Activated naive CD4-positive, alpha-beta T cell treated with anti-CD3 and anti-CD28 coated beads, Interleukin-2, amount 50 U/mL, for 72 hours (primary cell): ENCODE measurements at places on chromosomes 13 and 19.

DNA sequence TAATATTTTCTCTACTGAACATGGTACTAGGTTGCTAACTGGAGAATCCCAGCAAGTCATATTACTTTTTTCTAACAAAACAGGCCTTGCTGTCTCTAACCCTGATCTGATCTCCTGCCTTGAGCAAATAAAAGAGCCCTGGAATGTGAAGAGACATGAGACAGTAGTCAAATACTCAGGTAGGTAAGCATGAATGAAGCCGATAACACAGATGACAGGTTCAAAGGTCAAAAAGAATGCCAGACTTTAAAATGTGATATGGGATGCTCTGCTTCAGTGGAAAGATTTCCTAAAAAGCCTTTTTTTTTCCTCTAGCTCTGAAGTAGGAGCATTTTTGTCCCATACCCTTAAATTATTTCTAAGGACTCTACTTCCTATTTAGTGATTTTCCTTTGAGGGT lies 28.7 kb downstream of the ZNF726 start:
- no peak for DNase-seq

DNA sequence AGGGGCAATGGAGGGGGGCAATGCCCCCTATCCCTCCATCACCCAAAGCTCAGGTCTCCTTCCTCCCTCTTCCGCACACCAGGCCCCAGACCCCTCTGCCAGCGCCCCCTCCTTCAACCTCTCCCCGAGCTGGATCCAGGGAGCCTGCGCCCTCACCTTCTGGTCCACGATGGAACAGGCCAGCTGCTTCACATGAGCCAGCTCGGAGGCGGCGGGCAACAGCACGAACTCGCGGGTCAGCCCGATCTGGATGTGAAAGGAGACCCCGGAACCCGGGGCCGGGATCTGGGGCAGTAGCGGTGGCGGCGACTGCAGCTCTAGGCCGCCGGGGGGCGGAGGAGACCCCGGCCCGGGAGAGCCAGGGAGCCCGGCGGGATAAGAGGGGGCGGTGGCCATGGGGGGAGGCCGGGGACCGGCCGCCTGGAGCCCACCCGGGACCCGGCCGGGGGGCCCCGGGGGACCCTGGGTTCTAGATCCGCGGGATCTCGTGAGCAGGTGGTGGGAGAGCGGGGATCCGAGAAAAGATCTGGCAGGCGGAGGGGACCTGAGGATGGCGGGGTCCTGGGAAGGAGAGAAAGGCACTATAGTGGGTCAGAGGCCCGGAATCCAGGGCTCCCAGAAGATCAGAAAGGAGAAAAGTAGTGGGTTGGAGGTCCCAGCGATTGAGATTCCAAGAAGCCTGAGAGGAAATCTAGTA lies 791 bp downstream of the PRKD2 start:
- no peak for DNase-seq

DNA sequence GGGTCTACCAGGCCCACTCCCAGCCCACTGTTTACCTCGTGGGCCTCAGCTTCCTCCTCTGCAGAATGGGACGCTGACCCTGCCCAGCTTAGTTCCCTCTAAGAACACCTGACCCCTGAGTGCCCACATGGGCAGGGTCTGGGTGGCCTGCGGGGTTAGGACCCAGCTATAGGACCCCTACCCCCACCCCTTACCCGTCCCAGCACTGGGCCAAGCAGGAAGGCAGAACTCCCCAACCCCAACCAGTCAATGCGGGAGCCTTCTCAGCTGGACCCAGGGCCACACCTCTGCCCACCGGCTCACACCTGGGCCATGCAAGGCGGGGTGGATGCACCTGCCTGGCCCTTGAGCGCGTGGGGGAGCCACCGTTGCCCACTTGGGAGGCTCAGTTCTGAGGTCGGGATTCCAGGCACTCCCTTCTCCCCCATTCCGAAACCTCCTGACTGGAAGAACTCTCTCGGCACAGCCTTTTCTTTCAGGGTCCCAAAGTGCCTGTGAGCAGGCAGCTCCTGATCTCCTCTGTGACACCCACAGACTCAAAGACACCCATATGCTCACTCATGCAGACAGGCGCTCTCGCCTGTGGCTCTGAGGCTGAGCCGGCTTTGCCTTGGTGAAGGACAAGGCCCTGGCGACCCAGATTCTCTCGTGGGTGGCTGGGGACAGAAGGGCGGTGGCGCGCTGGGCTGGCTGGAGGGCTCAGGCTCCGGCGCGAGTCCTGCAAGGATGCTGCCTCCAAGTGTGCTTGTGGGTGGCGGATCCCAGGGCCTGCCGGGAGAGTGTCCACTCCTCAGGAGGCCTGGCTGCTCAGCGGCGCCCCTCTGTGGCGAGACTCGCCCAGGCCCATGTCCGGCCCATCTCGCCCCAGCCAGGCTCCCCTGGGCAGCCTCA lies 27.9 kb upstream of the PARP4 start:
- no peak for DNase-seq

DNA sequence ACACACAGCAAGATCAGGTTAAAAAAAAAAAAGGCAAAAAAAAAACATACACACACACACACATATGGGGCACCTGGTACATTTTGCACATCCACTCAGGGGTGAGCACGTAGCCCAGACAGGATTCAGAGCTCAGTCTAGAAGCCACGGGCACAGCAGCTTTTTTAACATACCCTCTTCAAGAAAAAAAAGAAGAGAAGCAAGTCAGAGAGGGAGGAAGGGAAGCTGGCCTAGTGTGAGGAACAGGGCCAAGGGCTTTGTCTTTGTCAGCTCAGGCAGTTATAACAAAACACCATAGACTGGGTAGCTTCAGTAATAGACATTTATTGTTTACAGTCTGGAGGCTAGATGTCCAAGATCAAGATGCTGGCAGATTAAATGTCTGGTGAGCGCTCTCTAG lies 2.3 kb upstream of the TPM4 start:
- no peak for DNase-seq

- no peak for DNase-seq
These were observed 75.2 kb upstream of the UBL3 start for GRCh38 chr13:29925457-29926097.

DNA sequence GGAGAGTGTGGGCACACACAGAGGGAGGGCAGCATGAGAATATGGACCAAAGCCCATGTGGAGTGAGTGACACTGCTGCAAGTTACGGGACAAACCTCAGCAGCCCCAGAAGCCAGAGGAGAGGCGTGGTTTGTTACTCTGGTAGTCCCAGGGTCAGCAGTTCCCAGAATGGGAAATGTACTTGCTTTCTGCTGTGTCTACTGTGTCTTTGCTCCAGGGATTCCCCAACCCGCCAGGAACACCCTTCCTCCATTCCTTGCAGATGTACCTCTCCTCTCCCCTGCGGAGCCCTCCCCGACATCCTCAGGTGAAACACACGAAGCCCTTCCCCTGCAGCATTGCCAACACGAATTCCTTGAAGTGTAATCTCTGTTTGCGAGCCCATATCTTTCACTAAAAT lies 47.2 kb downstream of the MYO16 start:
- no peak for DNase-seq

DNA sequence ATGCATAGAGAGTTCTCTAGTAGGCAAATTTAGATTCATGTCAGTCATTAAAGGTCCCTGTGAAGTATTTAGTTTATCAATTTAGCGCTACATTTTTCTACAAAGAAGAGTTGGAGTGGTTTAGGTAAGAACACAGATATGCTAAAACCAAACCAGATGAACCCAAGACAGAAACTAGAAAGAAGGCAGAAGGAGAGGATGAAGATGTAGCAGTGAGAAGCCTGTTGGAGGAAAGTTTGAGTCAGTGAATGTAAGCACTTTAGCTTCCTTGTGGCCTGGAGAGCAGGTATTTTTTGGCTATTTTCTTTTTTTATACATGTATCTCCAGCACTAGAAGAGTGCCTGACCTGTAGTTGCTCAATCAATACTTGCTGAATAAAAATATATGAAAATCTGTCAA lies 223.7 kb downstream of the KCNRG start:
- DNase-seq, result no peak

DNA sequence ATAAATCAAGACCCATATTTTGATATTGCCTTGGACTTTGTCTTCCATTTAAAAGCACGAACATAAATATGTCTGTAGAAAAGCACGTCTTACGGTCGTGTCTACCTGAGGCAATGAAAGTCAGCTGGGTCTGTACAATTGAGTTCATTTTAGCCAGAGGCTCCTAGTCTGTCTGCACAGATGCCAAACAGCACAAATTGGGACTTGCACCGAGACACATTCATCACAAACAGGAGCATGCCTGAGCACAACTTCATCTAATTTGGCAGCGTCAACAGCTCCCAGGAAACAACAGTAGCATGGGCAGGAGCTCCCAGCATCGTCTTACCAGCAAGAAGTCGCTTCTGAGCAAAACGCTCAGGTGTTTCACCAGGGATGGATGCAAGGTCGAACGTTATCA lies 687.0 kb downstream of the EFNB2 start:
- DNase-seq, result no peak

GRCh38 chr13:97114651-97115050 lies 107.5 kb upstream of the MBNL2 start:
- no peak for DNase-seq

DNA sequence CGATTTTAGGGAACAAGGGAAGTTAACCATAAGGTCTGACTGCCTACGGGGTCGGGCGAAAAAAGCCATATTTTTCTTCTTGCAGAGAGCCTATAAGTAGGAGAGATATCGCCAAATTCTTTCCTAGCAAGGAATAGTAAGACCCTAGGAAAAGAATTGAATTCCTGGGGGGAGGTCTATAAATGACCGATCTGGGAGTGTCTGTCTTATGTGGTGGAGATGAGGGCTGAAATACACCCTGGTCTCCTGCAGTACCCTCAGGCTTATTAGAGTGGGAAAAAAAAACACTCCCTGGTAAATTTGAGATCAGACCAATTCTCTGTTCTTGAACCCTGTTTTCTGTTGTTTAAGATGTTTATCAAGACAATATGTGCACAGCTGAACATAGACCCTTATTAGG lies 447.5 kb upstream of the ATXN8OS start:
- no peak for DNase-seq

GRCh38 chr19:10052602-10053360 lies 33.3 kb upstream of the SHFL start:
- no peak for DNase-seq

- no peak for DNase-seq
These were observed 312.4 kb downstream of the DNAJC15 start for GRCh38 chr13:43335764-43336163.

- no peak for DNase-seq
These were observed 250 bp downstream of the SPRY2 start for GRCh38 chr13:80340651-80341100.

- DNase-seq, result peak; percentile 74
These were observed 5.0 kb upstream of the KMT2B start for GRCh38 chr19:35712567-35713505.

GRCh38 chr13:40149611-40150274 lies 494.3 kb downstream of the COG6 start:
- DNase-seq, result no peak

DNA sequence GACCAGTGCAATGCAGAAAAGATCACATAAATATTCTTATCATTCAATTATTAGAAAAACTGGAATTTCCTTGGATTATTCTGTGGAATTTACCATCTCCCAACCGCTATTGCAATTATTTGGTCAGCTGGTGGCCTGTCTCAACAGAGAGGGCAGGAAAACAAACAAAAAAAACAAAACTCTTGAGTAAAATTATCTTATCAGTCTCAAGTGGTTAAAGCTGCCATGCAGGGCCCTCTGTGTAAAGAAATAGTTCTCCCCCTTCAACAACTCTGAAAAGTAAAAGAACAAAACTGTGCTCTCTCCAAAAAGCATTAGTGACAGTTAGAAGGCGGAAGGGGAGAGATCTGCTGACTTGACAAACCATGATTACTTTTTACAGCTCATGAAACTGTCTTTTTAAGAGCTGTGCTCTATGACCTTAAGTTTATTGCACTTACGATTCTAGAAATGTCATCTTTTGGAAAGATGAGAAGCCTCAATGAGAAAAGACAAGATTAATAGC lies 152.3 kb downstream of the DLEU7 start:
- no peak for DNase-seq

- no peak for DNase-seq
These were observed 1303.6 kb downstream of the UQCRFS1 start for GRCh38 chr19:27909185-27909840.

GRCh38 chr19:12668932-12669269 lies 2.3 kb downstream of the WDR83 start:
- no peak for DNase-seq

GRCh38 chr19:24072720-24073119 lies 14.3 kb upstream of the ZNF254 start:
- no peak for DNase-seq

GRCh38 chr13:101325423-101325822 lies 90.9 kb downstream of the NALCN start:
- DNase-seq, result no peak

DNA sequence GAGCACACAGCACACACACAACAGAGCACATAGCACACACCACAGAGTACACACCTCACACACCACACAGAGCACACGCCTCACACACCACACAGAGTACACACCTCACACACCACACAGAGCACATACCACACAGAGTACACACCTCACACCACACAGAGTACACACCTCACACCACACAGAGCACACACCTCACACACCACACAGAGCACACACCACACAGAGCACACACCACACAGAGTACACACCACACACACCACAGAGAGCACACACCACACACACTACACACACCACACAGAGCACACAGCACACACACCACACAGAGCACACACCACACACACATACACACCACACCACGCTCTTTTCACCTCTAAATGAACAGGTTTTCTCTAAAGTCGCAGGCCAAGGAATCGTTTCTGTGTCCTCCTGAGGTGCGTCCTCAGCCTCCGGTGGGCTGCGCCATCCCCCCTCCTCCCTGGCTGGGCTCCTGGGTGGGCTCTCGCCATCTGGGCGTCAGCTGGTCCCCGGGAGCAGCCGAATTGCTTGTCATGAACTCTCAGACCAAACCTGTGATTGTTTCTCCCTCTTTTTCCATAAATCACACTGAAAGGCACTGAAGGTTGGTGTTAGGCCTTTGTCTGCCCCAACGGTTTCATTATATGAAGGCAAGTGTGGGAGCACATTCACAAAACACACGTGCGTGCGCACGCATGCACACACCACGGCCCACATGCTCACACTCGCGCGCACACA lies 37.4 kb downstream of the TMEM255B start:
- no peak for DNase-seq

GRCh38 chr19:33676999-33677665 lies 55.4 kb downstream of the CHST8 start:
- no peak for DNase-seq

DNA sequence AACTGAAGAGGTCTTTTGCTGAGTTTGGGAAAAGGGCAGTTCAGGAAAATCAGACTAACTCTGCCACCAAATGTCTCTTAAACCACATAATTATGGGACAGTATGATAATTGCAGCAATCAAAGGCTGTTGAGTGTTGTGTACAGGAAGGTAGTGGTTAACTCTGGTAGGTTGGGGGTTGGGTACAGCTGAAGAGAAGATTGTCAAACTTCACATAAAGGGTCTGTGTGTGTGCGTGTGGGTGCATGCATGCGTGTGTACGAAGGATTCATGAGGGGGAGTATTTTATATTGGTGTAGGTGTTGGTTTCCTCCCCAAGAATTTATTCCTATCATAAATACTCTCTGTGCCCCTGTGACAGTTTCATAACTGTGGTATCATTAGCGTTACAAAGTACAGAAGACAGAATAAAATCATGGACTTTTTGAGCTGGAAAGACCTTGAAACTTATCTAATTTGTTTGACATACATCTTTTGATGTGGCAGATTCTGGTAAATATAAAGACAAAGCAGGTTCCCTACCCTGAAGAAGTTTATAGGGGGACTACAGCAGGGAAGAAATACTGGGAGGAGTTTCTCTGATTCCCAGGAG lies 94.1 kb downstream of the PCCA start:
- DNase-seq, result no peak
